ENCODE measurements at places on chromosomes 11 and 22. TPM values are rescaled to one million over a fixed set of nuclear protein-coding genes. Genes with fewer than 3 reads are reported as not detected.

SOX10 gene
- not detected for total RNA-seq

DNA sequence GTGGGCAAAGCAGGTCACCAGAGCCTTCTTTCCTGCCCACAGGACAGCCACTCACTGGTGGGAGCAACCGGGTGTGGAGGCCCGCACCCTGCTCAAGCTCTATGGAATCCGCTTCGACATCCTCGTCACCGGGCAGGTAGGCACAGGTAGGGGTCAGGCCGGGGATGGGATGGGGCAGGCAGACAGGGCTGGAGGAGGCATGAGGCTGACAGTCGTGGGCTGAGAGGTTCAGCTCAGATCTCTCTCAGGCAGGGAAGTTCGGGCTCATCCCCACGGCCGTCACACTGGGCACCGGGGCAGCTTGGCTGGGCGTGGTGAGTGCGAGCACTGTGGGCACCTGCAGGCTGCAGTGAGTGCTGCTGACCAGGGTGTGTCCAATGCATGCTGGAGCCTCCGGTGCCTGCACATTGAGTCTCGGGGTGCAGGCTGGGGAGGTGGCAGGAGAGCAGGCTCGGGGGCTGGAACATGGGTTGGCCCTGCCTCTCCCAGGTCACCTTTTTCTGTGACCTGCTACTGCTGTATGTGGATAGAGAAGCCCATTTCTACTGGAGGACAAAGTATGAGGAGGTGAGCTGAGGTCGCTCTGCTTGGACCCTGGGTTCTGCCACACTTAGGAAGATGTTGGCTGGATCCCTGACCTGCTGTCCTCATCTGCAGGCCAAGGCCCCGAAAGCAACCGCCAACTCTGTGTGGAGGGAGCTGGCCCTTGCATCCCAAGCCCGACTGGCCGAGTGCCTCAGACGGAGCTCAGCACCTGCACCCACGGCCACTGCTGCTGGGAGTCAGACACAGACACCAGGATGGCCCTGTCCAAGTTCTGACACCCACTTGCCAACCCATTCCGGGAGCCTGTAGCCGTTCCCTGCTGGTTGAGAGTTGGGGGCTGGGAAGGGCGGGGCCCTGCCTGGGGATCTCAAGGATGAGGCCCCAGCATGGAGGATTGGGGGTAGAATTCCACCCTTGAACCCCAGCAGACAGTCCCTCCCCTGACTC is 6.3 kb downstream of the SLC7A4 start:
- DNase-seq = no peak
- H3K4me1 ChIP-seq = peaks cover 10% of the 10 kb centered on the region
- H3K36me3 ChIP-seq = no peaks in the 10 kb centered on the region
- H3K27ac ChIP-seq = no peak overlapping the region
- H3K4me3 ChIP-seq = no peak overlapping the region
- peaks cover 4% of the 10 kb centered on the region for H3K27me3 ChIP-seq

- no peak overlapping the region for H3K4me3 ChIP-seq
- no peaks in the 10 kb centered on the region for H3K36me3 ChIP-seq
- H3K27ac ChIP-seq = no peak overlapping the region
- no peaks in the 10 kb centered on the region for H3K4me1 ChIP-seq
- peaks cover 2% of the 10 kb centered on the region for H3K27me3 ChIP-seq
These were observed 51.2 kb downstream of the NFAM1 start for GRCh38 chr22:42380769-42381551.

DNA sequence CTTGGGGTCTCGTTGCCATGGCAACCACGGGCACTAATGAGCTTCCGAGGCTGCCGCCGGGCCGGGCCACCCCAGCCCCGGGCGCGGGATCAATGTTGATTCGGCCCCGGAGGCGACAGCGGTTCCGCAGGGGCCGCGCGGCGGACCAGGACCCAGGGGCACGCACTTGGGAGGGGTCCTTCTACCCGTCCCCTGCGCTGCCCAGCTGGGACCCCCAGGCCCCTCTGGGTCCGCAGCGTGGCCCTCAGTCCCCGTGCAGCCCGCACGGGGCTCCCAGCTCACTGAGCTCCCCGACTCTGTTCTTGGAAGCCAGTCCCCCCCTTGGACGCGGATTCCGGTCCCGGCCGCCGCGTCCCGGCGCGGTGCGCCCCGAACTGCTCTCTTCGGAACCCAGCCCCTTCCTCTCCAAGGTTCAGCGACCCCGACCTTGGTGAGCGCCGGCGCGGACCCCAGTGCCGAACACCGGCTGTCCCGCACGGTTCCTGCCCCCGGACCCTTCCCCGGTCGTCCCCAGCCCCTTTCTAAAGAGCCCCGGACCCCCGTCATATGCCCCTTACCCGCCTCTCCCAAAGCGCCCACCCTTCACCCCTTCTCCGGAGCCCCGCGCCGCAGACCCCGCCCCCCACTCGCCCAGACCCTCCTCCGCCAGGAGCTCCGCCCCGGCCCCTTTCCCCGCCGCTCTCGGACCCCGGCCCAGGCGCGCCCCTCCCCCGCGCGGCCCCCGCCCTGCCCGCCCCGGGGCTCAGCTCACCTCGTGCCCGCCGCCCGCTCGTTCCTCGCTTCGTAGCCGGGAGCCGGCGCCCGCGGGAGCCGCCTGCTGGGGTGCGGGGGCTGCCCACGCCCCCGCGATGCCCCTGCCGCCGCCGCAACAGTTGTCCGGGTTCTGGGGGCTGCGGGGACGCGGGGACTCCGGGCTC is 18.3 kb upstream of the SHISAL1 start:
- DNase-seq = no peak
- H3K27me3 ChIP-seq = peaks cover 40% of the 10 kb centered on the region
- no peak overlapping the region for H3K4me3 ChIP-seq
- peaks cover 14% of the 10 kb centered on the region for H3K4me1 ChIP-seq
- no peak overlapping the region for H3K27ac ChIP-seq

GRCh38 chr22:42743501-42743991 is 22.9 kb upstream of the A4GALT start:
- no peaks in the 10 kb centered on the region for H3K4me1 ChIP-seq
- no peak overlapping the region for H3K27ac ChIP-seq
- DNase-seq = no peak
- H3K27me3 ChIP-seq = no peaks in the 10 kb centered on the region

SEPTIN5 gene
- total RNA-seq = 0.71 TPM

TSPAN32 gene
- 4.6 TPM for total RNA-seq

DNA sequence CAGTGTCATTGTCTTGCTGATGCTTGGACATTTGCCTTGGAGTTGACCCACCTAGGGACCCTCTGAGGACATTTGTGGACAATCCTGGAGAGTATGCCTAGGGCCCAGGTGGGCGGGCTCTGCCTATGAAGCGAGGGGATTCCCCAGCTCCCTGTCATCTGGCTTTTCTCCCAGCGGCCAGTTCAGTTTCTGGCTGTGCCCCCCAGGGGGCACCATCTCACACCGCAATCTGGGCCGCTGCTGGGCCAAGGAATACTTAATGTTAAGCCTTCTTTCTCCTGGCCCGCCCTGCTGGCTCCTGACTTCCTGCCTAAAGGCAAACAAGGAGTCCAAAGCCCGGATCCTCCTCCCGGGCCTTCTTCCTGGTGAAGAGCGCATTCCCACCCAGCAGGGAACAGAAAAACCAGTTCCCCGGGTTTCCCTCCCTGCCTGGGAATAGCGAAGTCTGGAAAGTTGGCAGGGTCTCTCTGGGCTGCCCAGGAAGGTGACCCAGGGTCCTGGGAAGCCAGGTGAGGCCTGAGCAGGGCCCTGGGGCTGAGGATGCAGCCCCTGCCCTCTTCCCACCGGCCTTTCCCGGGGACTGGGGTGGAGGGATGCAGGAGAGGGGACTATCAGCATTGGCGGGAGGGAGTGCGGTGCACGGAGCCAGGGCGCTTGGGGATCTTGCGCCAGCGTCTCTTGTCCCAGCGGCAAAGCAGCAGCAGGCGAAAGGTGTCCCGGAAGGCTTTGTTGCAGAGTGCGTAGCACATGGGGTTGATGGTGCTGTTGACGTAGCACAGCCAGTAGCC is 11.9 kb downstream of the CHRM1 start:
- H3K27ac ChIP-seq = no peak overlapping the region
- peaks cover 11% of the 10 kb centered on the region for H3K27me3 ChIP-seq
- DNase-seq = no peak
- no peaks in the 10 kb centered on the region for H3K36me3 ChIP-seq
- peaks cover 11% of the 10 kb centered on the region for H3K4me1 ChIP-seq
- no peak overlapping the region for H3K4me3 ChIP-seq

All from activated T-helper 2 cell treated with anti-CD3 and anti-CD28 coated beads, Interferon-gamma antibody, Interleukin-2, Interleukin-4, amounts not matched to agents 10 μg/mL and 5 μg/mL and 100 μg/mL, durations not matched to agents 14 hours and 24 hours and 36 hours (primary cell).